Umbilical cord (tissue), 2 donors: ENCODE measurements at places on chromosomes 12 and 14. TPM values are rescaled to one million over a fixed set of nuclear protein-coding genes. Genes with fewer than 3 reads are reported as not detected.

Gene AKAP3
- 5.1 TPM for total RNA-seq

Gene KRT75
- not detected for total RNA-seq

Gene RNASE3
- total RNA-seq = 0.96 TPM

Gene MMP19
- 16.1 TPM for total RNA-seq

Gene RPS26
- total RNA-seq = 76.8 TPM

Gene CDCA4
- 21.7 TPM for total RNA-seq

Gene RILPL2
- 5.3 TPM for total RNA-seq

Gene HDAC7
- 23.6 TPM for total RNA-seq
